H7 (cell line): ENCODE measurements at places on chromosomes 12 and 14. TPM values are rescaled to one million over a fixed set of nuclear protein-coding genes. Genes with fewer than 3 reads are reported as not detected.
A peak's percentile ranks its signal among the peaks of the same experiment; 100 is the strongest.

DNA sequence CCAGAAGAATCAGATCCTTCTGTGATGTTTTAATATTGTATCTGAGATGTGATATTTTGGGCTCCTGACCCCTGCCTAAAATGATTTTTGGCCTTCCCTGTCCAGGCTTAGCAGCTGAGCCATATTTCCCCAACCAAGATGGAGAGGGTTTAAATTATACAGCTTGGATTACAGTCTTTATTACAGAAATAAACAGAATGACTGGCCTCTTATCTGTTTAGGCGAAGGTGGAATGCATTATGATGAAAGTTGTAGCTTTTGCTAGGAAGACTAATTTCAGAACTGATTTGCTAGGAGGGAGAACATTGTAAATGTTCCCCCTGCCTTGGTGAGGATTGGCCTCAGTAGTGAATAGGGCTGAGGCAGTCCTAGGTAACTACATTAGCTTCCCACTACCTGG, 23.3 kb downstream of the BMAL2 start:
- no peak for DNase-seq

GRCh38 chr14:96091149-96091693, 52.1 kb downstream of the C14orf132 start:
- no peak for DNase-seq

DNA sequence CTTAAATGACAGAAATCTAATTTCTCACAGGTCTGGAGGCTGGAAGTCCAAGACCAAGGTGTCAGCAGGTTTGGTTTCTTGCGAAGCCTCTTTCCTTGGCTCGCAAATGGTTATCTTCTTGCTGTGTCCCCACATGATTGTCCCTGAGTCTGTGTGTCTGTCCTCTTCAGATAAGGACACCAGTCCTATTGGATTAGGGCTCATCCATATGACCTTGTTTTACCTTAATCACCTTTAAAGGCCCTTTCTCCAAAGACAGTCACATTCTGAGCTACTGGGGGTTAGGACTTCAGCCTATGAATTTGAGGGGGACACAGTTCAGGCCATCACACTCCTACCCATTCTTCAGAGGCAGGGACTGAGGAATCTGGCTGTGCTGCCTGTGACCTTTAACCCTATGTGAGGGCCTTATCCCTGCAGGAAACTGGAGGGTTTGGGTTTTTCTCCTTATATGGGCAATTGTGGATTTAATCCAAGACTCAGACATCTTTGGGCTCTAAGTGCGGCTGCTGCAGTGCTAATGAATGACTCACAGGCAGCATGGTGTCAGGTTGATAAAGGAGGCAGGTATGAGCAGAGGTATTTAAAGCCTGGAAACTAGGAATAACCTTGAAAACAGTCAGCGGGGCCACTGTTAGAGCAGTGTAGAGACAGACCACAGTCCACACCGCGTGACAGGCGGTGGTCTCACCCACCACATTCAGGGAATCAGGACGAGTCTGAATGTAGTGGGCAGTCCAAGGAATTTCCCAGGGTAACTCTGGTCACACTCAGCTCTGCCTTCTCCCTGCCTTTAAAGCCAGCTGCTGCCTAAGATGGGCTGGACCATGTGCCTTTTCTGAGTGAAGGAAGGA, 10.2 kb downstream of the TPCN1 start:
- DNase-seq: no peak

DNA sequence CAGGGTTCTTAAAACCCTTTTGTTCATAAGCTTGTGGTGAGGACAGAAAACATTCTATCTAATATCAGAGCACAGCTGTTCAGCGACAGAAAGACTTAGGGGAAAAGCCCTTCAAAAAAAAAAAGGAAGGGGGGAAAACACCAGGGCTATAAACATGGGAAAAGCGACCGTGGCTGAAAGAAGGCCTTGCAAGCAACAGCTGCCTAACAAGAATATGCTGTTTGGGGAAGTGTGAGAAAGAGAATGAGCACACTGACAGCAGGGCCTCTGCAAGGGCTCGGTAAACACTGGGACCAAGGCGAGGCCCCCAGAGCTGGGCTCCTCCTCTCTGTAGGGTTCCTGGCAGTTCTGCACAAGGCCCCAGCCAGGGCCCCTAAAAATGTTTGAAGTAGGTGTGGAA, 27.4 kb upstream of the CCND2 start:
- peak; percentile 55 for DNase-seq

DNA sequence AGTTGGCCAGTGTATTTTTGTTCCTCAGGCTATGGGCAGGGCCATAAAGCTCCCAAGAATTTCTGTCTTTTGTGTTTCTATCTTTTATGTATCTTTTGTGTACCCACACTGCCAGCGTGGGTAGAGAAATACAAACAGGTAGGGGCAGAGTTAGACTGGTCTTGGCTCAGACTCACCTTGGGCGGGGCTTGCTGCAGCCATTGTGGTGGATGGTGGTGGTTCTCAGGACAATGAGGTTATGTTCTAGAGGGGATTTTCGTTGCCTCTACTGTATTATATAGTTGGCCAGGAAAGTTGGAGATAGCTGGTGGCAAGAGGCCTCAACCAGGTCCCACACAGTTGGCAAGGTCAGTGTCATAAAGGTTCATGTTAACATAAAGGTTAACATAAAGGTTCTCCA, 977.5 kb upstream of the LRFN5 start:
- DNase-seq: no peak

DNA sequence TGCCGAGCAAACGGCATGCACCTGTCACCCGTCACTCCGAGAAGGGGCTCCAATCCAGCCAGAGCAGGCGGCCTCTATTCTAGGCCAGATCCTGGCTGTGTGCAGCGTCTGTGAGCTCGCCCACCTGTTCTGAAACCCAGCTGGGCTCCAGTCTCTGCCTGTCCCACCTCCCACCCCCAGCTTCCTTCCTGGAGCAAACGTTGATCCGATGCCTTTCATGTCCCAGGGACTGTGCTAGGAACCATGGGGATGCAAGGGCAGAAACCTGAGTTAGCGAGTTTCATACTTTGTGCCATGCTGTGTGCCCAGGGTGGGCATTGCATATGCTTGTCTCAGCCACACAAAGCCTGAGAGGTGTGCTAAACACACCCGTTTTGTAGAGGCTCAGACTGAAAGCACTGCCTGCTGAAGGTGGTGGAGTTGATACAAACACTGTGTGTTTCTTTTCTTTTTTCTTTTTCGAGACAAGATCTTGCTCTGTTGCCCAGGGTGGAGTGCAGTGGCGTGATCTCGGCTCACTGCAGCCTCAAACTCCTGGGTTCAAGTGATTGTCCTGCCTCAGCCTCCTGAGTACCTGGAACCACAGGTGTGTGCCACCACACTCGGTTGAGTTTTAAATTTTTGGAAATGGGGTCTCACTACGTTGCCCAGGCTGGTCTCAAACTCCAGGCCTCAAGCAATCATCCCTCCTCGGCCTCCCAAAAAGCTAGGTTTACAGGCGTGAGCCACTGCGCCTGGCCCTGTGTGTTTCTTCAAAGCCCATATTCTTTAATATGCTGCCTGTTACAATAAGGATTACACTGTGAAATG, 84.1 kb upstream of the MED13L start:
- no peak for DNase-seq

DNA sequence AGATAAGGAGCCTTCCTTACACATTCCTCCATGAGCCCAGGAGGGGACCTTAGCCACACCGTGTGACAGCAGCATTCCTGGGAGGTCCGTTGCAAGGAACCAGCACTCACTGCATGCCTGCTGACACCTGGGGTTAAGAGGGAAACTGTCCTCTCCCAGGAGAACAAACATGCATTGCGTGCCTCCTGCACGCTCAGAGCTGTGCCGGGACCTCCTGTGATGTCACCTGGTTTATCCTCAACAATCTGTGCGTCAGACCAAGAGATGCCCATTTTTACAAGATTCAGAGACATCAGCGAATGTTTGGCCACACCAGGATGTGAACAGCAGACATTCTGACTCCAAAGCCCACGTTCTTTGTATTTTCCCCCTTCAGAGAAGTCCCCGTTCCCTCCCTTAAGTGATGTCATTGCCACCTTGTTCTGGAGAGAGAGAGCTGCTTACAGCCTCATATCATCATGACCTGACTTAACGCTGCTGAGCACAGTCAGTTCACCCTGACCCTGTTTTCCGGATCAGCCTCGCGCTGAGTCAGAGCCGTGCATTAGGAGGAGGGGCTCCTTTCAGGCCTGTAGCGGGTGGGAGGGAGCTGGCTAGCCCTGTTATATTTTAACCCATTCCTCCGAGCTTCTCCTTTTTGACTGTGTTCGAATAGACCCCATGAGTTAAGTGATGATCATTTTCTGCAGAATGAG, 36.2 kb downstream of the TMEM120B start:
- DNase-seq: peak; percentile 63

GRCh38 chr14:31465111-31465510, 7.8 kb upstream of the DTD2 start:
- DNase-seq: no peak

DNA sequence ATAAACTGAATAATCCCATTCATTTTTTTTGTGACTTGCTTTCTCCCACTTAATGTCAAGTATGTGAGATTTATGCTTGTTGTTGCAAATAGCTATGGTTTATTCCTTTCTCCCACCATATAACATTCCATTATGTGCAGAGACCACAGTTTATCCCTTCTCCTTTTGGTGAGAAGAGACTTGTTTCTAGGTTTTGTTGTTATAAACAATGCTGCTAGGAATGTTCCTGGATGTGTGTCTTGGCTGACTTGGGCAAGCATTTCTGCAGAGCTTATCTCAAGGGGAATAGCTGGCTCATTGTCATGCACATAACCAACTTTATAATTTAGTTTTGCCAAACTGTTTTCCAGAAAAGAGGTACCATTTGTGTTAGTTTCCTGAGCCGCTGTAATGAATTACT, 47.6 kb upstream of the PPP1CC start:
- DNase-seq: no peak

DNA sequence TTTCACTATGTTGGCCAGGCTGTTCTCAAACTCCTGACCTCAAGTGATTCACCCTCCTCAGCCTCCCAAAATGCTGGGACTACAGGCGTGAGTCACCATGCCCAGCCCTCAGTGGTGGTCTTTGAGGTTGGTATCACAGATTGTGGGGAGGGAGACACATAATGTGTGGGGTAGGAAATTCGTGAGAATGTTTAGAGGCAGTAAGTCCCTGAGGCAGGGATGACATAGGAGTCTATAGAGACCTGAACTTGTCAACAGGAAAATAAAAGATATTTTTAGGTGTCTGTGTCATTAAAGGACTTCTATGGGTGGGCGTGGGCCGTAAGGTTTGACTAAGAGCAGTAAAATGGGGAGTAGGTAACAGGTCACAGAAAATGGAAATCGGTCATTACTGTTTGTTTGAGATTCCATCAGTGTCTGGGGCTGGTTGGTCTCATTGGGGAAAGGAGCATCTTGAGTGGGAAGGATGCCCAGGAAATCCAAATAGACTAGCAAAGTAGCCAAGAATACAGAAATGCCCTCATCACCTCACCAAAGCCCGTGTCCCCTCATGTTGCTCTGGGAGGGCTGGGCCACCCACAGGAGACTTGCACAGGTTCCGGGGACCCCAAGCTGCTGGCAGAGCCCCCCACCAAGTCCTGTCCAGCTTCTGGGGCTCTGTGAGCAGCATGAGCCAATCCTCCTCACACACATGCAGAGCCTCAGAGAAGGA, 63.6 kb upstream of the BCL2L14 start:
- no peak for DNase-seq

DNA sequence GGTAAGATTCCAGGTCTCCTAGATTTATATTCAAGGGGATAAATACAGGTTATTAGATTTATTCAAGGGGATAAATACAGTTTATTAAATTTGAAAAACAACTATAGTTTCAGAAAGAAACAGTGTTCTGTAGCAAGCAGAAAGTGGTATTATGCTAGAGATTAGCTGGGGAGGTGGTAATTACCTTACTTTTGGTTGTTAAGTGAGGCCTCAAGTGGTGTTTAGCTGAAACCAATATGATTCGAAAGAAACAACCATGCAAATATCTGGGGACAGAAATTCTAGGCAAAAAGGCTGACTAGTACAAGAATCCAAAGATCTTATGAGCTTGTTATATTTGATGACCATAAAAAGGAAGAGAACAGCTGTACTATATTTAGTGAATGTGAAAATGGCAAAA, 6.2 kb downstream of the OR4N5 start:
- DNase-seq: no peak

DNA sequence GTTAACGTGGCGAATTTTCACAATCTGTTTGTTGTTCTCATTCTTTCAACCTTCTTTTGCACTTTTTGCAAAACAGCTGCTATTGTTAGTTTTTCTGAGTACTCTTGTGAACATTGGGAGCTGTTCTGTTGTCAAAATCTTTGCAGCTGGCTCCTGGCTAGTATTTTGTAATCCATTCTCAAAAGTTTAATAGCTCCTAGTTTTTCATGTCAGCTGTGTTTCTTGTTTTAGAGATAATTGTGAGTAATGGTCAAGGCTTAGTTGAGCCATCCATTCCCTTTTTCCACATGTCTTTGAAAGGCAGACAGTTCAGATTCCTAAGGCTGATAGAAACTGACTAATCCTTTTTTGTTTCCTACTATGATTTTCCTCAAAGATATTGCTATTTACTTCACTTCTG, 39.1 kb upstream of the CRADD start:
- DNase-seq: no peak

E2F7 gene
- 8.7 and 12.0 TPM in 2 replicates for total RNA-seq

PLEK2 gene
- total RNA-seq: not detected in 2 replicates

RNASE11 gene
- total RNA-seq: not detected in 2 replicates

KRT74 gene
- not detected in 2 replicates for total RNA-seq

RNF31 gene
- 67.7 and 75.0 TPM in 2 replicates for total RNA-seq

INHBE gene
- 9.6 and 10.4 TPM in 2 replicates for total RNA-seq

TMEM119 gene
- 0.24 and 0.85 TPM in 2 replicates for total RNA-seq
